ENCODE measurements at places on chromosomes 1 and 21.
A peak's percentile ranks its signal among the peaks of the same experiment; 100 is the strongest.

DNA sequence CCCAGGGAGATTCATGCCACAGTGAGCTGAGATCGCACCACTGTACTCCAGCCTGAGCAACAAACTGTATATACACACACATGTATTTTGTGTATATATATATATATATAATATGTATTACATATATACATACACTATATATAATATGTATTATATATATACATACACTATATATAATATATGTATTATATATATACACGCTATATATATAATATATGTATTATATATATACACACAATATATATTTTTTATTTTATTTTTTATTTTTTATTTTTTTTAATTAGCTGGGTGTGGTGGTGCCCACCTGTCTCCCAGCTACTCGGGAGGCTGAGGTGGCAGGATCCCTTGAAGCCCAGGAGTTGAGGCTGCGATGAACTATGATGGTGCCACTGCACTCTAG is 9.3 kb downstream of the TP73 start:
- no peaks in the 10 kb centered on the region for H3K4me1 ChIP-seq
- H3K4me3 ChIP-seq = no peak overlapping the region
- H3K27ac ChIP-seq = no peak overlapping the region
- H3K36me3 ChIP-seq = no peaks in the 10 kb centered on the region
- DNase-seq = no peak
- H3K27me3 ChIP-seq = peaks cover 49% of the 10 kb centered on the region

- H3K27ac ChIP-seq = peak overlapping the region; percentile 91
- no peaks in the 10 kb centered on the region for H3K4me1 ChIP-seq
- H3K27me3 ChIP-seq = no peaks in the 10 kb centered on the region
- peaks cover 40% of the 10 kb centered on the region for H3K36me3 ChIP-seq
Observed at GRCh38 chr1:43423672-43424550, 29.8 kb downstream of the HYI start.

DNA sequence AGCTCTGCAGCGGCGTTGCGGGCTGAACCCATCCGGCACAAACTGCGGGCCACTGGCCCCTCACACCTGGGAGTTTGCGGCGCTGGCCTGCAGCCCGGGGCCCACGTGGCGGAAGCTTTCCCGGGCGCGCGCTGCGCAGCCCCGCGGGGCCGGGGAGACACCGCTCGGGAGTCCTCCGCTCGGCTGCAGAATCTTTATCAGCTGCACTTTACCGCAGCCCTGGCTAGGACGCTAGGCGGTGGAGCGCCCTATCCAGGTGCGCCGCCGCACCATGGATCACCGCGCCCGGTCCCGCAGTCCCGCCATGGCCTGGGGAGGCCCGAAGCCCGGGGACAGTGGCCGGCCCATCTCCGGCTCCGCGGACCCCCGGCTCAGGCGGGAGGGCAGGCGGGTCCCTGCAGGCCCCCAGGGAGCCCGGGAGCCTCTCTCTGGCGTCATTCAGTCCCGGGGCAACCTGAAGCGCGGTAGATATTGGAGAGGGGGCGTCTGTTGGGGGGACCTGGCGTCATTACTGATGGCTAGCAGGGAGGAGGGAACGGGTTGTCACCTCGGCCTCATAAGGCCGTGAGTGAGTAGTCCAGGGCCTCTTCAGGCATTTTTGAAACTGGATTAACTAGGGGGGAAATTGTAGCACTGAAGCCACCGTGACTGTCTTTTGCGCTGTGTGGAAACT is 5.7 kb upstream of the OLIG2 start:
- H3K4me3 ChIP-seq = peak overlapping the region; percentile 59
- H3K4me1 ChIP-seq = peaks cover 34% of the 10 kb centered on the region
- H3K27me3 ChIP-seq = peaks cover 95% of the 10 kb centered on the region
- DNase-seq = no peak

DNA sequence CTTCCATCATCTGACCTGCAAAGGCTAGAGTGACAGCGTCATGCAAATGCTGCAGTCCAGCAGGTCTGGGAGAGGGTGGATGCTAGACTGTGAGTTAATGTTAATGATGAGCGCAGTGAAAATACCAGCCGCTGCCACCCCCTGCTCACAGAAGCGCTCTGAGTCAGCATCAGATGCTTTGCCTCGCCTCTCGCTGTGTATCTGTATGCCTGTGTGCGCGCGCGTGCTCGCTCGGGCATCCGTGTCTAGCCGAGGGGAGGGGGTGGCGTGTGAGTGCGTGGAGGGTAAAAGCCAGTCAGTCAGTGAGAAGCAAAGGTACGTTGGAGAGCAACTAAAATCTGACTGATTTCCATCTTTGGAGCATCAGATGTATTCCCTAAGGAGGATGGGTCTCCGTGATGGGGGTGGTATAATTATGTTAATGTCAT is 858.7 kb downstream of the USP25 start:
- H3K27ac ChIP-seq = no peak overlapping the region
- H3K27me3 ChIP-seq = no peaks in the 10 kb centered on the region
- DNase-seq = no peak
- no peaks in the 10 kb centered on the region for H3K36me3 ChIP-seq
- no peak overlapping the region for H3K4me3 ChIP-seq

- no peaks in the 10 kb centered on the region for H3K36me3 ChIP-seq
- no peak overlapping the region for H3K4me3 ChIP-seq
- no peak for DNase-seq
- peaks cover 30% of the 10 kb centered on the region for H3K27me3 ChIP-seq
Observed at GRCh38 chr1:14128096-14128495, 428.1 kb downstream of the PRDM2 start.

GRCh38 chr1:160836561-160836960 is 26.1 kb downstream of the CD244 start:
- H3K4me1 ChIP-seq = peaks cover 59% of the 10 kb centered on the region
- H3K27ac ChIP-seq = peak overlapping the region; percentile 94
- no peaks in the 10 kb centered on the region for H3K27me3 ChIP-seq
- no peak for DNase-seq
- H3K4me3 ChIP-seq = peak overlapping the region; percentile 73

DNA sequence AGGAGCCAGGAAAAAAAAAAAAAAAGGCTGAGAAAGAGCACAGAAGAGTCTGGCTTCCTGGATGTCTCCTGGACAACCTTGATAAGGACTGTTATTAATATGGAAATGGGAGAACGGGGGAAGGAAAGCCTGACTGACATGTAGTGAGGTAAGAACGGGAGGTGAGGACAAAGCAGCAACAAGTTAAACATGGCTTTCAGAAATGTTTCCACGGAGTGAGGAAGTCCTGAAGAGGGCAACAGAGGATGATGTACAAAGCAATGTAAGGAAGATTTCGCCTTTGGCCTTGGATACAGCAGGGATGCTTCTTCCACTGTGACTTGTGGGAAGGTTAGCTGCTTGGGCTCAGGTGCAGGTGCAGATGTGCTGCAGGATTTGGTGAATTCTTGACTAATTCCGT is 11.9 kb upstream of the NIBAN1 start:
- H3K4me3 ChIP-seq = no peak overlapping the region
- H3K4me1 ChIP-seq = peaks cover 4% of the 10 kb centered on the region
- no peak overlapping the region for H3K27ac ChIP-seq
- peaks cover 11% of the 10 kb centered on the region for H3K27me3 ChIP-seq
- DNase-seq = no peak

DNA sequence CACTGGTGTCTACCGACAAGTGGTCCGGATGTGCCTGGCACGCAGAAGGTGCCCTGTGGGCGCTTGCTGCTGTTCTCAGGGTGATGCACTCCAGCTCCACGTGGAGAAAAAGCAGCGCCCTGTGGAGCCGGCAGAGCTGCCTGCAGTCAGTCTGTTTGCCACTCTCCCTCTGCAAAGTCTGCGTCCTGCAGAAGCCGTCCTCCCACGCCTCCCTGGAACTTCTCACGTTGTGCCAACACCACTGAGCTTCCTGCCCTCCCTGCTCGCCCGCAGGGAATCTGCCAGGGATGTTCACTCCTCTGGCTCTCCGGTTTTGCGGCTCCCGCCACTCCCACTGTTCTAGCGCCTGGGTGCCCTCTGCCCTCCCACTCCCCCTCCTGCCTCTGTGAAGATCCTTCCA is 19.8 kb upstream of the UBXN10 start:
- no peak overlapping the region for H3K4me3 ChIP-seq
- no peak for DNase-seq
- no peaks in the 10 kb centered on the region for H3K4me1 ChIP-seq
- no peak overlapping the region for H3K27ac ChIP-seq

- peaks cover 3% of the 10 kb centered on the region for H3K36me3 ChIP-seq
- peak overlapping the region; percentile 65 for H3K27ac ChIP-seq
- peaks cover 46% of the 10 kb centered on the region for H3K27me3 ChIP-seq
- H3K4me3 ChIP-seq = peak overlapping the region; percentile 57
- peak; percentile 51 for DNase-seq
Observed at GRCh38 chr1:26164036-26164860, 4.5 kb downstream of the C1orf232 start.

DNA sequence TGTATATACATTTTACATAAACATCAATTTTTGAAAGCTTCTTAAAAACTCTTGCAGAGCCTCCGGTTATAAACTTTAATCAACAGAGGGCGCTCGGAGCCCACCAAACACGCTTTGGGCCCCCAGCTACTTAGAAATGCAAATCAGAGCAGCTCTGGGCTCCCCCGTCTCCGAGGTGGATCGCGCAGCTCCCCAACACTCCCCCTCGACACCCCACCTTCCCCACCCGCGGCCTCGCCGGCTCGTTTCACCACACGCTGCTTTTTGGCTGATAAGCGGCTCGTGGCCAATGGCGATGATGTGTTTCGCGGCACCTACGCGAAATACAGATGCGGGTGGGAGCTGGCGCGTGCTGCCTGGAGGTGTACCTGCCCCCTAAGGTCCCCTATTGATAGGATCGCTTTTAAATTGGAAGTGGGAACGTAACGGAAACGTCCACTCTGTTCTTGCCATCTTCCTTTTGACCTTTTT is 1.7 kb upstream of the KIF26B start:
- peak; percentile 46 for DNase-seq
- H3K4me1 ChIP-seq = peaks cover 15% of the 10 kb centered on the region
- peaks cover 2% of the 10 kb centered on the region for H3K36me3 ChIP-seq
- peaks cover 64% of the 10 kb centered on the region for H3K27me3 ChIP-seq
- H3K4me3 ChIP-seq = peak overlapping the region; percentile 83
- H3K27ac ChIP-seq = no peak overlapping the region
